Stimulated activated CD8-positive, alpha-beta memory T cell treated with anti-CD3 and anti-CD28 coated beads, Interleukin-2, amount 100 ng/mL, for 1 hour (primary cell): ENCODE measurements at places on chromosomes 5 and 9.

GRCh38 chr9:73230251-73230650, 78.6 kb downstream of the ANXA1 start:
- DNase-seq: no peak

DNA sequence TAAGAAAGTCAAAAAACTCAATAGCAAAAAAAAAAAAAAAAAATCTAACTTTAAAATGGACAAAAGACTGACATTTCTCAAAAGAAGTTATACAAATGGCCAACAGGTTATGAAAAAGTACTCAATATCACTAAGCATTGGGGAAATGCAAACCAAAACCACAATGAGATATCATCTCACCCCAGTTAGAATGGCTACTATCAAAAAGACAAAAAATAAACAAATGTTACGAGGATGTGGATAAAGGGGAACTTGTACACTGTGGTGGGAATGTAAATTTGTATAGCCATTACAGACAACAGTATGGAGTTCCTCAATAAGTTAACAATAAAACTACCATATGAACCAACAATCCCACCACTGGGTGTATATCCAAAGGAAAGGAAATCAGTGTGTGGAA, 37.2 kb downstream of the ENC1 start:
- no peak for DNase-seq

DNA sequence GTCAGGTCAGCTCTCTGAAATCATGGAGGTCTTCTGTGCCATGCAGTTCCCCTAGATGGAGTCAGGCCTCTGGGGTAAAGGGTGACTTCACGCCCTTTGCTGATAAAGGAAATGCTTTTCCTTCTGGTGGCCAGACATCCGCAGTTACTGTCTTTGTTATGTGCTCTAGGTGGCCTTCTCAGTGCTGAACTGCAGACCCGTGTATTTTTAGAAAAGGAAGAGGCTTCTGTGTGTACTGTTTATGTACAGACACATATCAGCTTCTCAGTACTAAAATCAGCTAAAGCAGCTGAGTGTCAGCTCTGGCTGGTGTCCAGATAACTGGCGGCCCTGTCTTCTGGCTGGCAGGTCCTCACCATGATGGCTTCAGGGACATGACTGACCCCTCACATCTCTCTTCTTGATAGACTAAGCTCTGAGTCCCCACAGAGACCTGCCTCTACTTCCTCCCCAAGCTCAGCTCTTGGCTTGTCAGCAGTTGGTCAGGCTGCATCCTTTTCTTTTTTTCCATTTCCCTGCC, 75.3 kb downstream of the ARHGAP26 start:
- no peak for DNase-seq

GRCh38 chr5:16927613-16928012, 8.5 kb downstream of the MYO10 start:
- no peak for DNase-seq

DNA sequence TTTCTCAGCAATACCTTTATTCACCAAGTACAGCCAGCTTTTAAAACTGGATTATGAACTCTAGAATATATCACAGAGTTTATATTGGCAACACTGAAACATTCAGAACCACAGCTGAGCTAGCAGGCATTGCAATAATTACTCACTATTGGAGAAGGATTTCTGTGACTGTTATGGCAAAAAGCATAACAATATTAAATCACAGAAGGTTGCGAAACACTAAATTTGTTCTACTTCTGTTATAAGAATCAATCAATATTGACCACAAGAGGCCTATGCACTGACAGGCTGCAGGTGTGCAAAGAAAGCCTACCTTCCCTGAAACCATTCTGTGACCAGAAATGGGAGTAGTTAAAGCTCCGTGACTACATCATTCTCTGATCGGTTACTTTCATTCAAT, 59.2 kb downstream of the AP3B1 start:
- no peak for DNase-seq

- no peak for DNase-seq
Observed at GRCh38 chr9:102355982-102356381, 617.5 kb upstream of the GRIN3A start.

- DNase-seq: no peak
Observed at GRCh38 chr5:173944511-173944910, 44.5 kb upstream of the C5orf47 start.

GRCh38 chr5:74352256-74352655, 288.3 kb downstream of the ENC1 start:
- no peak for DNase-seq

GRCh38 chr9:116112236-116112635, 41.4 kb upstream of the PAPPA start:
- no peak for DNase-seq

- no peak for DNase-seq
Observed at GRCh38 chr9:116378873-116379272, 225.3 kb downstream of the PAPPA start.

GRCh38 chr5:135392256-135392655, 6.8 kb downstream of the MACROH2A1 start:
- no peak for DNase-seq

GRCh38 chr9:6938873-6939272, 181.1 kb downstream of the KDM4C start:
- DNase-seq: no peak

DNA sequence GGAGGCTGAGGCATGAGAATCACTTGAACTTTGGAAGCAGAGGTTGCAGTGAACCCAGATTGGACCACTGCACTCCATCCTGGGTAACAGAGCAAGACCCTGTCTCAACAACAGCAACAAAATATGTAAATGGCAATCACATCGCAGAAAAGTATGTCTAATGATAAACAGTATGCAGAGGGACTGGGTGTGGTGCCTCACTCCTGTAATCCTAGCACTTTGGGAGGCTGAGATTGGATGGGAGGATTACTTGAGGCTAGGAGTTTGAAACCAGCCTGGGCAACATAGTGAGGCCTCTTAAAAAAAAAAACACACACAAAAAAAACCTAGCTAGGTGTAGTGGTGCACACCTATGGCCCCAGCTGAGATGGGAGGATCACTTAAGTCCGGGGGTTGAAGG, 40.3 kb downstream of the HSDL2 start:
- DNase-seq: no peak

GRCh38 chr9:73264631-73265030, 113.0 kb downstream of the ANXA1 start:
- no peak for DNase-seq

DNA sequence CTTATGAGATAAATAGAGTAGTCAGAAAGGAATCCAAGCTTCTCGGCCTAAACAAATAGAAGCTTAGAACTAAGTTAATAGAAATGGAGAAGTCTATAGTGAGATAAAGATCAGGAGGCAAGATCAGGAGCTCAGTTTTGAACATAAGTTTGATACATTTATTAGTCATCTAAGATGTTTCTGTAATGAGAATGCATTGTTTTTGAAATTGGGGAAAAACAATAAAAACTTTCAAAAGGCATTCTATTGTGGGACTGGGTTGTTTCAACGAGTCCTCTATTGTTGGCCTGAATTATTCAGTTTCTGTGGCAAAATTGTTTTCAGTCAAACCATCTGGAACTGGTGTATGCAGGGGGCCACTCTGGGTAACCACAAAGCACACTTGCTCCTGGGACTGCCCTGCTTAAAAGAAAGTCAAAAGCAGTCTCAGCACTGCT, 181.0 kb upstream of the CLINT1 start:
- no peak for DNase-seq

DNA sequence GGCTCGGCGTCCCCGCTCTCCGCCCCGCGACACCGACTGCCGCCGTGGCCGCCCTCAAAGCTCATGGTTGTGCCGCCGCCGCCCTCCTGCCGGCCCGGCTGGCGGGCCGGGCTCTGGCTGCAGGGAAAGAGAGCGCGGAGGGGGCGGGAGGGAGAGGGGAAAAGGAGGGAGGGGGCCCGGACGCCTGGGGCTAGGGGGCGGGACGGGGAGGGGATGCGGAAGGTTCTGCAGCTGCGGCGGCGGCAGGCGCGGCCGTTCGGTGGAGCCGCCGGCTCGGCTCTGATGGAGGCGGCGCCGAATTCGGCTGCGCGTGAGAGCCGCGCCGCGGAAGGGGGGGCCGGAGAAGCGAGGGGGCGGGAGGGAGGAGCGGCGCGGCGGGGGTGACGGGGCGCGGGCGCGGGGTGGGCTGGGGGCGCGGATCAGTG, at the start of gene MARCHF11:
Gene MARCHF11, minus strand, starts transcription at position 281 of the 425 bp plus-strand sequence. Its CDS starts 216 bp downstream, at position 65.
- DNase-seq: no peak

DNA sequence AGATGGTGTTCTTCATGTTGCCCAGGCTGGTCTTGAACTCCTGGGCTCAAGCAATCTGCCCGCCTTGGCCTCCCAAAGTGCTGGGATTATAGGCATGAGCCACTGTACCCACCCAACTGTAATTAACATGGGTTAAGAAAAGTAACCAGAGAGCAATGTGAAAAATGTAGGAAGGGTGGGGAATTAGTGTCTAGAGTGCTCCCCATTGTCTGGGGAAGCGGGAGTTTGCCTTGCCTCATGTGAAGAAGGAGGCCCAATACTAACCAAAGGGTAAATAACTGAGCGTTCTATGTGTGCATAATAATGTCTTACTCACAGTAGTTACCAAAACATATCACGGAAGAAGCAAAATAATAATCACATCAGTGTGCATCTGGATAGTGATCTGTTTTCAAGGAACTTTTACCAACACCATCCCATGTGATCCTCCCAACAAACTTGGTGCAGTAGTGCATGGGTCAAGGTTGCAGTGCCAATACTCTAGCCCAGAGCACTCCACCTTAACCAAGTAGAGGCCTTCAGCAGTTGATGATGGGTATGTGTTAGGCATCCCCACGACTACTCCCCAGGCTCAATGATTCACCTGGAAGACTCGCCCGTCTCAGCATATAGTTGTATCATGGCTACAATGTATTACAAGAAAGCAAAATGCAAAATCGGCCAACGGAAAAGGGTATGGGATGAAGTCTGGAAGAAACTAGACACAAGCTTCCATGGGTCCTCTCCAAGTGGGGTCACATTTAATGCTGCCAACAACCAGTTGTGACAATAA, 26.2 kb downstream of the GNAQ start:
- no peak for DNase-seq

DNA sequence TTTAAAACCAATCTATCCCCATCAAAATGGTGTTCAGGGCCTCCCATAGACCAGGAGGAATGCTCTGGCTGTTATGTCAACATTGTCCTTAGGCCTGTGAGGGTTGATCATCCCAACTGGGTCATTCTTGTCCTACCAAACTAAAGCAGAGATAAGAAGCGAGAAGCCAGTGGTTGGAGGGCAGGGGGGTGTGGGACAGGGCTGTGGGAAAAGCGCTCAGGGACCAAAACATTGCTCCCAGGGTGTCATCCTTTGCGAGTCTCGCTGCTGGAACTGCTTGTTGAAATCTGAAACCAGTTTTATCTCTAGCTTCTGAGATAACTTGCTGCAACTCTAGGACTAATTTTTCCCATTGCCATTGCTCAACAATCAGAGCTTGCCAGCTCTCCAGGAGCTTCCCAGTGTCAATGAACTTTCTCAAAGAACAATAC, 48.1 kb downstream of the SPATA31C2 start:
- DNase-seq: no peak

- no peak for DNase-seq
Observed at GRCh38 chr5:146515473-146516150, 378 bp downstream of the GPR151 start.

- DNase-seq: no peak
Observed at GRCh38 chr9:89820337-89820736, 215.5 kb downstream of the GADD45G start.

GRCh38 chr9:93096811-93097382, 880 bp downstream of the CARD19 start:
- DNase-seq: no peak

GRCh38 chr9:109401990-109402318, 81.1 kb upstream of the EPB41L4B start:
- DNase-seq: no peak

DNA sequence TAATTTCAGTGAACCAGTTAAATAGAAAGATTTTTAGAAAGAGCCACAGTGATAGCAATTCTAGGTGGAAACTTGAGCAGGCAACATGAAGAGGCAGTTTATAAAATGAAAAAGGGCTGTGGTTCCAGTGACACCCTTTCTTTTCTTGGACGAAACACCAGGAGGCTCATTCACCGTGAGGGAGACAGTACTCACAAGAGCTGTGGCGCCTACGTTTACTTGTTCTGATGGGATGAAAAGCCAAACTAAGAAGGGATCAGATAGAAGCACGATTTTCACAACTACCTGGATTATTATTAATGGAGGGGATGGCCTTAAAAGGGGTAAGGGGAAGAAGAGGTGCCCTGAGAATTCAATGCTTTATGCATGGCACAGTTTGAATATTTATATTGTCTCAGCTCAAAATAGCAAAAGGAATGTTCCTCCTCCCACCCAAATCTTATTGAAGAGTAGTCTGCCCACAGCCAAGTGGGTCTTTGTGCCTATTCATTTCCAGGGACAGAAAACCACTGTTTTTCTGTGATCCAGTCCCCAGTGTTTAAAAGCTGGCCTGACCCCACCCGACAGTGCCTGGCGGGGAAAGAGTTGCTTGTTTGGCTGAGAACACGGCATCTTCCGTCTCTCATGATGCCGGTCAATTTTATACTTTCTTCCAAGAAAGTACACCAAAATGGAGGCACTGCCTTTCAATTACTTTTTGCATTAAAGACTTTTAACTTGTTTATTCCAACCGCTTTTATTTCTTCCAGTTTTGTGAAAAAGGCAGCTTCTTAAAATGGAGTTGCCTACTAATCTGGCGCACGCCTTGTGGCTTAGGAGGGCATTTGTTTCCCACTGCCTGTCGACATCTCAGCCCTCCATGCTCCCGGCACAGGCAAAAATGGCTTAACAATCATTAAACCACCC, 51.9 kb downstream of the HABP4 start:
- DNase-seq: no peak

GRCh38 chr9:4959031-4959430, 26.0 kb upstream of the JAK2 start:
- DNase-seq: no peak

- no peak for DNase-seq
Observed at GRCh38 chr5:67029481-67029880, 167.1 kb downstream of the CD180 start.

- DNase-seq: no peak
Observed at GRCh38 chr5:9091896-9092662, 453.8 kb downstream of the SEMA5A start.

DNA sequence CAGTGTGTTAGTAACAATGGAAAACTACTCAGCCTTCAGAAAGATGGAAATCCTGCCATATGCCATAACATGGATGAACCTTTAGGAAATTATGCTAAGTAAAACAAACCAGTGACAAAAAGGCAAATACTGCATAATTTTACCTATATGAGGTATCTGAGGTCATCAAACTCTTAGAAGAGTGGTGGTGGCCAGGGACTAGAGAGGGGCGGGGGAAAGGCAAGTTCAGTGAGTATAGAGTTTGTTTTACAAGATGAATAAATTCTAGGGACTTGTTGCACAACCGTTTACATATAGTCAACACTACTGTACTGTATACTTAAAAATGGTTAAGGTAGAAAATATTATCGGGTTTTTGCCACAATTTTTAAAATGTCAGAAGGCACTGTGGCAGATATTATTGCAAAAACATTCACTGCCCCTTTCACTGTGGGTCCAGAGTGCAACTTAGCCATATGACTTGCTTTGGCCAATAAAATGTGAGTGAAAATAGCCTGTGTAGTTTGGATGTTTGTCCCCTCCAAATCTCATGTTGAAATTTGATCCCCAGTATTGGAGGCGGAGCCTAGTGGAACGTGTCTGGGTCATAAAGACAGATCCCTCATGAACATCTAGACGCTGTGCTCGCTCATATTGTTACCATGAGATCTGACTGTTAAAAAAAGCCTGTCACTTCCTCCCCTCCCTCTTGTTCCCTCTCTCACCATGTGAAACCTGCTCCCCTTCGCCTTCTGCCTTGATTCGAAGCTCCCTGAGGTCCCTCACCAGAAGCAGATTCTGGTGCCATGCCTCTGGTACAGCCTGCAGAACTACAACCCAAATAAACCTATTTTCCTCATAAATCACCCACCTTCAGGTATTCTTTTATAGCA, 9.5 kb downstream of the ZNF367 start:
- DNase-seq: no peak
